Activated CD4-positive, alpha-beta memory T cell treated with anti-CD3 and anti-CD28 coated beads, Interleukin-2, amount 10 ng/mL, durations not matched to agents 7 days and 5 days (primary cell): ENCODE measurements at places on chromosomes 6 and 20.

GRCh38 chr6:31676904-31677303 lies 4.0 kb downstream of the LY6G5C start:
- DNase-seq, result no peak

- DNase-seq, result no peak
Measured at GRCh38 chr6:12291071-12291838, 1.1 kb downstream of the EDN1 start.

GRCh38 chr6:25006565-25007001 lies 70.8 kb upstream of the RIPOR2 start:
- peak; percentile 75 for DNase-seq

- no peak for DNase-seq
Measured at GRCh38 chr6:30703011-30703410, 12.2 kb upstream of the NRM start.

DNA sequence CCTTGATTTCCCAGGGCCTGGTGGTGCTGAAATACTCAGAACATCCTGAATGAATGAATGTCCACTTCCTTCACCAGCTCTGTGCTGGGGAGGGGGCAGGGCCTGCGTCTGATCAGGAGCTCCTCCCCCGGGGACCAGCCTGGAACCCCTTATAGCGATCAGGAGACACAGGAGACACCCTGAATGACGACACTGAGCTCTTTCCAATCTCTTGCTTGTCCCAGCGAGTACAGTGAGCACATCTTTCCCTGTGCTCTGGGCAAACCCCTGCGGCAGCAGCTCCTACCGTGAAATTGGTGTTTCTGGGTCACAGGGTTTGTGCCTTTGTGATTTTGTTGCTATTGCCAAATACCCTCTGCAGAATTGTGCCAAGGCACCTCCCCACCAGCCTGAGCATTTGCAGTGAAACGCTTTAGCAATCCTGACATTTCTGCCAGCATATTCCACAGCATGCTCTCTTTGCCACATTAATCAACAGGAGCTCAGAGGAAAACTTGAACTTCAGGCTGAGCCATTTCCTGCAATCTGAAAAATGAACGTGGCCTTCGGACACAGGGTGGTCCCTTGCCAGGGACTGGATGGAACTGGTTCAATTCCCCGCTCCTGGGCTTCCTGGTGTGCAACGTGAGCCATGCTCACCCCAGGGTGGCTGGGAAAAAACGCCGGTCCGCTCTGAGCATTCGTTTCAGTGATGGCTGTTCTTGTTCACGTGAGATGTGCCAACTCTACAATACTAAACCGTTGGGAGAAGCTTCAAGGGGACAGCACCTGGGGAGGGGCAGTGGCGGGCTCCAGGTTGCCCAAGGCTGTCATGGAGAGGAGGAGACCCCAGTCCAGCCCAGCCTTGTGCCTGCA lies 23.1 kb upstream of the MRGBP start:
- no peak for DNase-seq

DNA sequence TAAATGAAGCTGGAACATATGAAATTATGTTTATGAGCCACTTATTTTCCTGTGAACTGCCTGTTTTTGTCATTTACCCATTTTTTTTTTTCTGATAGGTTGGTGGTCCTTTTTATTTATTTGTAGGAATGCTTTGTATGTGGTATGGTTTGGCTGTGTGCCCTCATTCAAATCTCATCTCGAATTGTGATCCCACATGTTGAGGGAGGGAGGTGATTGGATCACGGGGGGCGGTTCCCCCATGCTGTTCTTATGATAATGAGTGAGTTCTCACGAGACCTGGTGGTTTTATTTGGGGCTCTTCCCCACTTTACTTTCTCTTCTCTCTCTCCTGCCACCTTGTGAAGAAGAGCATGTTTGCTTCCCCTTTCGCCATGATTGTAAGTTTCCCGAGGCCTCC lies 77.3 kb downstream of the CDH26 start:
- DNase-seq, result no peak

GRCh38 chr6:159866286-159867247 lies 24.2 kb upstream of the MAS1 start:
- DNase-seq, result no peak

DNA sequence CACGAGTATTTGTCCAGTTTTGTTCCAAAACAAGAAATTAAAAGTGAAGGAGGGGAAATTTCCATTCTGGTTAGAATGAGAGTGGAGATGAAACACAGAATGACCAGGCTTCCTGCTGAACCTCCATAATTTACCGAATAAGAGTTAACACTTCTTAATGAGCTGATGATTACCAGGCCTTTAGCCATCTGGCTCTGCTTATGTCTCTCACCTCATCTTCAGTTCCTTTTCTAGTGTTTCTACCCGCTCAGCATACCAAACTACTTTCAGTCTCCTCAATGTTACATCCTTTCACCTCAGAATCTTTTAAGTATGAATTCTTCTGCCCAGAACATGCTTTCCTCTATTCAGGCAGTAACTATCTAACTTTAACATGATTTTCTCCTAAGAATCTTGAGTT lies 209.0 kb upstream of the RSPO3 start:
- no peak for DNase-seq

DNA sequence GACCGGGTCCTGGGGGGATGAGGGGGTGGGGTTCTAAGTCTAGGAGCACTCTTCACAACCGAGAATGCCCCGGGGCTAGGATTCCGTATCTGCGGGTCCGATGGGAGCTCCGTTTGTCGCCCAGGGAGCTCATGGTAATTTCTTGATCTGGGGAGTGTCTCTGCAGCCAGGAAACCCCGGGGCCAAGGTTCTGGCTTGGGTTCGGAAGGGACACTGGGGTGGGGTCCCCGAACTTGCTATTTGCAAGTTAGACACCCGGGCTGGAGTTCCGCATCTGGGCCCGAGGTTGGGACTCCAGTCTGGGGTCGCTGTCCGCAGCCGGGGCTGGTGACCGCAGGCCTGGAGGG lies 397 bp downstream of the PEDS1 start:
- no peak for DNase-seq

- DNase-seq, result no peak
Measured at GRCh38 chr6:12613811-12614210, 102.8 kb upstream of the PHACTR1 start.

DNA sequence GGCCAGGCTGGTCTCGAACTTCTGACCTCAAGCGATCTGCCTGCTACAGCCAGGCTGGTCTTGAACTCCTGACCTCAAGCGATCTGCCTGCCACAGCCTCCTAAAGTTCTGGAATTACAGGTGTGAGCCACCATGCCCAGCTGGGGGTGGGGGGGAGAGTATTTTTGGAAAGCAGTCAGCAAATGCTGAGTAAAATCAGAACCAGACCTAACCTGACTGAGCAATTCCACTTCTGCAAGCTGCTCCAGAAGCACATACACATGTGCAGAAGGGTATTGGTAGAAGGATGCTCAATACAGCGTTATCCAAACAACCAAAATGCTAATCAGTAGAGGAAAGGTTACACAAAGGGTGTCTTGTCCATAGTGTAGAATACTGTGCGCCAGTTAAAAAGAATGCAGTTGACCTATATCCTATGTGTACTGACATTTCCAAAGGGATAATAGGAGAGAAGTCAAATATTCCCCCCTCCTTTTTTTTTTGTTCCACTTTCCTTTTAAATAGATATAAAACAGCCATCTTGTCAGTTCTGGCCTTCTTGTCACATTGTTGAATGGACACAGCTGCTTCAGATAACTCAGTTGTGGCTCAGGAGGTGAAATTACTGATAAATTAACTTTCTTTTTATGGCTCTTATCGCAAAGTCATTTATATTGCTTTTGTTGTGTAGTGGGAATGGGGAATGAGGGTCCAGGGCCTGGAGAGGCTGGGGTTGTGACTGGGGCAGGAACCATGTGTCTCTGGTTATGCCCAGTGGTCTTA lies 74.6 kb downstream of the DTD1 start:
- no peak for DNase-seq

GRCh38 chr20:35451295-35451694 lies 4.1 kb upstream of the CEP250 start:
- DNase-seq, result no peak

GRCh38 chr20:32429343-32429742 lies 71.2 kb downstream of the ASXL1 start:
- no peak for DNase-seq

- no peak for DNase-seq
Measured at GRCh38 chr6:170452767-170453545, 100.2 kb downstream of the PSMB1 start.

GRCh38 chr6:12369781-12370262 lies 79.7 kb downstream of the EDN1 start:
- DNase-seq, result no peak

DNA sequence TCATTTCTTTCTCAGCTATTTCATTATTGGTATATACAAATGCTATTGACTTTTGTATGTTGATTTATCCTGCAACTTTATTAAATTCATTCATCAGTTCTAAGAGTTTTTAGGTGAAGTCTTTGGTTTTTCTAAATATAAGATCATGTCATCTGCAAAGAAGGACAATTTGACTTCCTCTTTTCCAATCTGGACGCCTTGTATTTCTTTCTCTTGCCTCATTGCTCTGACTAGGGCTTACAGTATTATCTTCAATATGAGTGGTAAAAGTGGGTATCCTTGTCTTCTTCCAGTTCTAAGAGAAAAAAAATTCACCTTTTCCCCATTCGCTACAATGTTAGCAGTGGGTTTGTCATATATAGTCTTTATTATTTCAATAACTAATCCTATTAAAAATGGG lies 38.0 kb downstream of the KIF16B start:
- no peak for DNase-seq

- no peak for DNase-seq
Measured at GRCh38 chr20:46573234-46573633, 22.8 kb upstream of the OCSTAMP start.

GRCh38 chr20:63740070-63740626 lies 572 bp downstream of the SLC2A4RG start:
- DNase-seq, result peak; percentile 66

DNA sequence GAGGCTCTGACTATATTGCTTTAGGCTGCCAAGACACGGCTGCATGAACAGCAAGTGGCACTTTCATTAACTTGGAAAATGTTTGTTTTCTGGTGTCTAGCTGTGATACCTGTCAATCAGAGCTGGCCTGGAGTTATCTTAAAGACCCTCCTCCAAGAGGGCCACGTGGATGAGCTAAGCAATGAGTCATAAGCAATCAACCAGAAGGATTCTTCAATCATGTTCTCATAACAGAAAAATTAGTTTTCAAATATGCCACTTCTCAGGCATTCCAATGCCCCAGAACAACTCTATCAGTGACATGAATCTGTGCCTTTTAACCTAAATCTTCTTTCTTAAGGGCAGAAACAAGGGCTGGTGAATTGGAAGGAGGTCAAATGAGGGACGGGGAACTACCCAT lies 283.0 kb downstream of the HTR1B start:
- no peak for DNase-seq

- DNase-seq, result no peak
Measured at GRCh38 chr6:56378966-56379585, 131.7 kb upstream of the COL21A1 start.

DNA sequence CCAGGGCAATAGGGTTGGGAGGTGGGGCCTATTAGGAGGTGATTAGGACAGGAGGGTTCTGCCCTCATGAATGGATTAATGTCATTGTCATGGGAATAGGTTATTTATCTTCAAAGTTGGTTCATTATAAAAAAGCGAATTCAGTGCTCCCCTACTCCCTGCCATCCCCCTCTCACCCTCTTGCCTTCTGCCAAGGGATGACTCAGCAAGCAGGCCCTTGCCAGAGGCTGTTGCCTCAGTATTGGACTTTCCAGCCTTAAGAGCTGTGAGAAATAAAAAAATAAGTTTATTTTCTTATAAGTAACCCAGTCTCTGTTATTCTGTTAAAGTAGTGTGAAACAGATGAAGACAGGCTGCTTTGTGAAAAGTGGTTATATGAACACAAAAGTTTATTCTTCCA lies 381.1 kb upstream of the ZFP64 start:
- DNase-seq, result no peak

- DNase-seq, result no peak
Measured at GRCh38 chr6:71326611-71327010, 38.0 kb downstream of the OGFRL1 start.

GRCh38 chr20:49446808-49447207 lies 35.7 kb downstream of the KCNB1 start:
- no peak for DNase-seq

DNA sequence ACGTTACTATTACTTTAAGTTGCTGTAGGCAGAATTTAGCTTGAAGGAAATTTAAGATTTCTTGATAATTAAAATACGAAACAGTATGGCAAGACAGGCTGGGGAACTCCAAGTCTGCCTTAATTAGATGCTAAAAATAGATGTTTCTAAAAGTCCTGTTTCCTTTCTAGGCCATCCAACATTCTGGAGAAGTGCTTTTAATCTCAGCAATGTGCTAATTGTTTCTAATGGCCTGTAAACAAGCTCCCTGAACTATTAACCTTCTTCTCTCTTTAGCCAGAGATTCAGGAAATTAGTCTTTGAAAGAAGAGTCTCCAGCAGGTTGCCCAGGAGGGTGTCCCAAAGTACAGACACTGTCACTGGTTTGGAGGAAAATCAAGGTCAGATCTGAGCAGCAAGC lies 677.3 kb upstream of the AGPAT4 start:
- no peak for DNase-seq

DNA sequence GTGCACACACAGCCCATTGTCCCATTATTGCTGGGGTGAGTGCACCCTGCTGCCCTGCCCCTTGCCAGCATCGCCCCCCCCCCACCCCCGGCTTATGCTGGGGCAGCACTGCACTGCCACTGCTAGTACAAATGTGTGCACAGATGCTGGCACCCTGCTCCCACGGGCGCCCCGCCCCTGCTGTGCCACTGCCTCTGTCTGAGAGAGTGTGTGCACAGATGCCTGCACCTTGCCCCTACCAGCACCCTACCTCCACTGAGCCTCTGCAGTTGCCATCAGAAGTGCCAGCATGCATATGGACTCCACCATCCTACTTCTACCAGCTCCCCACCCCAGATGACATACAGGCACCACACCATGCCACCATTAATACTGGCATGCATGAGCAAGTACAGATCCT lies 454.6 kb upstream of the KHDRBS2 start:
- no peak for DNase-seq

GRCh38 chr6:16872543-16873235 lies 111.4 kb upstream of the ATXN1 start:
- no peak for DNase-seq

GRCh38 chr6:81553216-81553615 lies 199.3 kb downstream of the TENT5A start:
- DNase-seq, result no peak

GRCh38 chr6:25290306-25291060 lies 11.3 kb downstream of the CARMIL1 start:
- DNase-seq, result no peak

DNA sequence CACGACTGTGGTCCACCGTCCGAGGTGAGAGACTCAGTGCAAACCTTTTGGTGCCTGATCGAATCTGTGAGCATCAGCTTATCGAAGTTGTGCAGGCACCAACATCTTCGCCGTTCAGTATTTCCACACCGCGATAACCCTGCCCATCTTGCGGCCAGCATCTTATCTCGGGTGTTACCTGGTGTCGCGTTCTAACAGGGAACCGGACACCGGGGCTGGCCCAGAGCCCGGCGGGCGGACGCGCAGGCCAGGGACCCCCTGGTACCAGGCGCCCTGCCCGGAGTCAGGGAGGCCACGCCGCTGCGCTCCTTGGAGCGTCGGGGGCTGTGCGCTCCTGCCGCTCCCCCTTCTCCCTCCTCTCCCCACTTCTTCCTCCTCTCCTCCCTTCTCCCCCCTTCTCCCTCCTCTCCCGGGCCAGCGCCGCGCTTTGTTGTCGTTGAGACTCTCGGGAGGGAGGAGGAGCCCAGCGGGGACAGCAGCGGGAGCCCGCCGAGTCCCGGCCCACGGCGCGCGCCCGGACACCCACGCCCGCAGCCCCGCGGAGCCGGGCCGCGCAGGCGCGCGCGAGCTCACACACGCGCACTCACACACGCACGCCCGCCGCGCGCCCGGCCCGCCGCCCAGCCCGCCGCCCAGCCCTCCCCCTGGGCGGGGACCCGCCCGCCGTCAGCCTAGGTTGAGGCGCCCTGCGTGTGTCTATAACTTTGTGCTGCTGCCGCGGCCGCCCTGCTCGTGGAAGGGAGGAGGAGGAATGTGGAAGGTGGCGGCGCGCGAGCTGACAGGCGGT lies 1.4 kb upstream of the FOXO3 start:
- DNase-seq, result peak; percentile 90
